ENCODE measurements at places on chromosomes 11 and 22. TPM values are rescaled to one million over a fixed set of nuclear protein-coding genes. Genes with fewer than 3 reads are reported as not detected.

The KRTAP5-9 gene
- total RNA-seq, result not detected

DNA sequence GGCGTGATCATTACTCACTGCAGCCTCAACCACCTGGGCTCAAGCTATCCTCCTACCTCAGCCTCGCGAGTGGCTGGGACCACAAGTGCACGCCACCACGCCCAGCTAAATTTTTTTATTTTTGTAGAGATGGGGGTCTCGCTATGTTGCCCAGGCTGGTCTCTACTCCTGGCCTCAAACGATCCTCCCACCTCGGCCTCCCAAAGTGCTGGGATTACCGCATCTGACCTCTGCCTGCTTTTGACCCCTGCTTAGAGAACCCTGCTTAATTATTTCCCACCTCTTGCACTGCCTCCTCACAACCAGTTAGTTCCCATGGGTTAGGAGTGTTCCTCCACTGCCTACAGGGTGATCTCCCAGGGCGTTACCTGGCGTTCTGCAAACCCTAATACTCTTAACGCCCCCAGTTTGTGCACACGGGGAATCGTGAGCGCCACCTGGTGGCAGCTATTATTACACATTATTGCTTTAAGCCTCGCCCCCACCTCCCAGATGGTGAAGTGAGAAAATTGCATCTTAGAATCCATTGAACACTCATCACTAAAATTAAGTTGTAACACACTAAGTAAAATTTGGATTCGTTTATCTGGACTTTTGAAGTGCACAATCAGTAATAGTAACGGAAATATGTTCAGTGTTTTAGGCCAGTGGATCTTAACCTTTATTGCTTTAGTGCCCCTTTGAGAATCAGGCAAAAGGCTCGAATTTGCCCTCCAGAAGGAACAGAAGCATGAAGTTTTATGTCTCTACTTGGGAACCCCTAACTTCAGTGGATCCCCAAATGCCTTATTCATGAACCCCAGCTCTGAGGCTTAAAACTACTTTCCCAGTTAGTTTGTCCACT lies 61.4 kb upstream of the ASPHD2 start:
- H3K4me3 ChIP-seq, result no peak overlapping the region
- H3K27me3 ChIP-seq, result peaks cover 20% of the 10 kb centered on the region

DNA sequence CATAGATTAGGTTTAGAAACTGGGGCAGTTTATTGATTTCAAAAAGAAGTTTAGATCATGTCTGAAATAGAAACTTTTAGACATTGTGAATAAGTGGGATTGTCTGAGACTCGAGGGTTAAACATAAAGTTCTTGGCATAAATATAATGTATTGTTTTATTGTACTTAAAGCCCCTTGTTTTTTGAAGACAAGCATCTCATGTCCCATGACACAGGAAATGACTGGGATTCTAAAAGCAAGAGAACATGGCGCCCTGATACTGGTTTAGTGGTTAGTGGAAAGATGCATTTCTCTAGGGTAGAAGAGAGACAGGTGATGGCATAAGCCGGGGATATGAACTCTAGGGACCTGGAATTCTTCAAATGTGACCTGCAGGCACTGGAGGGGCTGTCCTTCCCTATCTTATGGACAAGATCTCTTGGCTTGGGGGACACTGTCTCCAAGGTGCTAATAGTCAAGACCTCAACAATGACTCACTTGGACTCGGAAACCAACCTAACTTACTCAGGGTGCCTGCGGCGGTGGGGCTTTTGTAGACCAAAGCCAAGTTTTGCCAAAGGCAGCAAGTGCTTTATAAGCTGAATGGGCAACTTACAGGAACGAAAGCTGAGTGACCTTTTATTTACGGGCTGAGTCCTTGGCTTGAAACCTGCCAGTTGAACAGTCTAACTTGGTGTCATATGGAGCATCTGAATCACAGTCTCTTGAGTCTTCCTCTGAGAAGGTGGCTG lies 48.2 kb downstream of the UBASH3B start:
- no peak overlapping the region for H3K27ac ChIP-seq
- H3K4me3 ChIP-seq, result no peak overlapping the region
- DNase-seq, result no peak
- no peaks in the 10 kb centered on the region for H3K4me1 ChIP-seq
- H3K27me3 ChIP-seq, result no peaks in the 10 kb centered on the region

DNA sequence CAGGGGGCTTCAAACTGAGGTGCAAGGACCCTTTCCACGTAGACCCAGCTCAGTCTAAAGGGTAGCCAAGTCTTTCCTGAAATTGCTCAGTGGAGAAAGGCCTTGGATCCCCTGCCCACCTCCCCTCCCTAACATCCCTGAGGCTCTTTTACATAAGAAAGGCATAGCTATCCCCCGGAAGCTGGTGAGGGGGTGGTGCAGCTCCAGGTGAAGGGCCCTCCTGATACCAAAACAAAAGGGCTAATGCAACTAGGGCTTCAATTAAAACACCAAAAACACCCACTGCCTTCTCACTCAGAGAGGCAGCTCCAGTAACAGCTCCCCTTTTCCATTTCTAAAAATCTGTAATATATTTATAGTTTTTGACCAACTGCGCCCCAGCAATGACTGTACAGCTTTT lies 5.8 kb downstream of the SHANK2 start:
- peak; percentile 20 for DNase-seq
- H3K4me1 ChIP-seq, result peaks cover 10% of the 10 kb centered on the region
- no peaks in the 10 kb centered on the region for H3K36me3 ChIP-seq

The GALNT18 gene
- total RNA-seq, result 26.0 TPM

The CLCF1 gene
- total RNA-seq, result 3.8 TPM

- H3K4me1 ChIP-seq, result peaks cover 11% of the 10 kb centered on the region
- H3K36me3 ChIP-seq, result no peaks in the 10 kb centered on the region
- H3K27ac ChIP-seq, result no peak overlapping the region
- H3K27me3 ChIP-seq, result no peaks in the 10 kb centered on the region
- no peak overlapping the region for H3K4me3 ChIP-seq
These were observed 11.1 kb downstream of the APOL5 start for GRCh38 chr22:35728639-35729308.

The OR4A16 gene
- not detected for total RNA-seq

GRCh38 chr11:73648571-73649046 lies 2.2 kb downstream of the PLEKHB1 start:
- H3K36me3 ChIP-seq, result no peaks in the 10 kb centered on the region
- peaks cover 14% of the 10 kb centered on the region for H3K27me3 ChIP-seq
- H3K4me3 ChIP-seq, result no peak overlapping the region
- no peak overlapping the region for H3K27ac ChIP-seq

- DNase-seq, result no peak
- no peaks in the 10 kb centered on the region for H3K4me1 ChIP-seq
- no peaks in the 10 kb centered on the region for H3K36me3 ChIP-seq
- no peaks in the 10 kb centered on the region for H3K27me3 ChIP-seq
- no peak overlapping the region for H3K27ac ChIP-seq
These were observed 1503.9 kb upstream of the TENM4 start for GRCh38 chr11:80944758-80945157.

The ENTHD1 gene
- not detected for total RNA-seq

DNA sequence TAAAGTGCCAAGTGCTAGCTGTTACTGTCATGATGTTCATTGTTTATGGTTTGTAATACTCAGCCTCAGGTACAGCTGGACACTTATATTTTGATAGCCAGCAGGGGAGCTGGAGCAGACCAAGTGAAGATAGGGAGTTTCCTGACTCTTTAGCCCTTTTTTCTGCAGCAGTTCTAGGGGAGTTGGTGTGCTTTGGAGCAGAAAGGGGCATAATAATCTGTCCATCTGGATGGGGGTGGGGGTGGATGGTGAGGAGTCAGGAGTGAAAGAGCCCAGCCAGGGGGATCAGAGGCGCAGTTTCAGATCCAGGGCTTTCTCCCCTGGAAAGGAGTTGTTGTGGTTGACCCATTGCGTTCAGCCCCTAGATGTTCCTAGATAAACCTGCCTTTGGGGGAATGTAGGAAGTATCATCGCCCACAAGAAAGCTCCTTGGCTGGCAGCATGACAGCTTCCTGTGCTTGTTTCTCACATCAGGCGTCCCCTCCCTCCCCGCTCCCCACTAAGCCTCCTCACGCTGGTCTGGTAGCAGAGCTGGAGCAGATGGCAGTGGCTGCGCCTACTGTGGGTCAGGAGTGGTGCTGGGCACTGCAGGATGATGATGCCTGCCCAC lies 41.9 kb downstream of the MED15 start:
- H3K4me3 ChIP-seq, result no peak overlapping the region
- peak overlapping the region; percentile 87 for H3K27ac ChIP-seq
- H3K36me3 ChIP-seq, result peaks cover 29% of the 10 kb centered on the region
- no peak for DNase-seq
- no peaks in the 10 kb centered on the region for H3K27me3 ChIP-seq
- peaks cover 50% of the 10 kb centered on the region for H3K4me1 ChIP-seq

DNA sequence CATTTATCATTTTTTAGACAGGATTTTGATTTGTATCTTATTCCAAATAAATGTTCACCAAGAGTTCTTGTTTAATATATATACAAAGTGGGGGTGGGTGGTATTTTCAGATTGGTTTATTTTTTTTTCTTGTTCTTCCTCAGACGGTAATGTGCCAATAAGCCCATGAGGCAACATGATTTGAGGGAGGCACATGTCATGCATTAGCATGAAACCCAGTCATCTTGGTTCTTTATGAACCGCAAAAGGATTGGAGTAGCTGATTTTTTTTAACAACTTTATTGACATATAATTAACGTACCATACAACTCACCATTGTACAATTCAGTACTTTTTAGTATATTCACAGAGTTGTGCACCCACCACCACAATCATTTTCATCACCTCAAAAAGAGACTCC lies 2.7 kb downstream of the BCL2L13 start:
- no peaks in the 10 kb centered on the region for H3K36me3 ChIP-seq
- H3K4me1 ChIP-seq, result peaks cover 25% of the 10 kb centered on the region
- H3K4me3 ChIP-seq, result no peak overlapping the region
- no peak overlapping the region for H3K27ac ChIP-seq

GRCh38 chr11:75562048-75562835 lies at the start of gene SERPINH1:
Gene SERPINH1, plus strand, starts transcription at chr11:75562253. Its CDS starts 4,097 bp downstream, at chr11:75566350.
- H3K4me3 ChIP-seq, result peak within 1 kb of the TSS; percentile 73
- peaks cover 10% of the 10 kb centered on the region for H3K36me3 ChIP-seq
- peak within 1 kb of the TSS; percentile 96 for H3K27ac ChIP-seq
- peak; percentile 93 for DNase-seq

- no peak overlapping the region for H3K4me3 ChIP-seq
- H3K27ac ChIP-seq, result peak overlapping the region; percentile 34
- peaks cover 10% of the 10 kb centered on the region for H3K36me3 ChIP-seq
- H3K4me1 ChIP-seq, result peaks cover 5% of the 10 kb centered on the region
These were observed 27.8 kb upstream of the FADD start for GRCh38 chr11:70175236-70175698.

- H3K27ac ChIP-seq, result no peak overlapping the region
- no peak for DNase-seq
- no peaks in the 10 kb centered on the region for H3K36me3 ChIP-seq
- H3K4me3 ChIP-seq, result no peak overlapping the region
- peaks cover 12% of the 10 kb centered on the region for H3K4me1 ChIP-seq
- peaks cover 79% of the 10 kb centered on the region for H3K27me3 ChIP-seq
These were observed 1.5 kb downstream of the SYN3 start for GRCh38 chr22:33056690-33057089.

The GUCY1A2 gene
- total RNA-seq, result 1.1 TPM

GRCh38 chr22:37472418-37473006 lies 13.7 kb downstream of the MFNG start:
- H3K27me3 ChIP-seq, result peaks cover 52% of the 10 kb centered on the region
- H3K36me3 ChIP-seq, result peaks cover 2% of the 10 kb centered on the region
- no peak for DNase-seq
- H3K4me1 ChIP-seq, result no peaks in the 10 kb centered on the region
- H3K27ac ChIP-seq, result no peak overlapping the region
- H3K4me3 ChIP-seq, result no peak overlapping the region

The RAB36 gene
- total RNA-seq, result 3.1 TPM

The RASSF10 gene
- 22.0 TPM for total RNA-seq

The PAFAH1B2 gene
- 67.5 TPM for total RNA-seq

The SFI1 gene
- 128 TPM for total RNA-seq

The ZNF214 gene
- total RNA-seq, result 3.5 TPM

The ALDH3B1 gene
- 6.4 TPM for total RNA-seq

GRCh38 chr11:16136792-16137390 lies 219.5 kb downstream of the SOX6 start:
- no peak overlapping the region for H3K27ac ChIP-seq
- no peak overlapping the region for H3K4me3 ChIP-seq
- H3K4me1 ChIP-seq, result no peaks in the 10 kb centered on the region
- no peaks in the 10 kb centered on the region for H3K27me3 ChIP-seq
- H3K36me3 ChIP-seq, result no peaks in the 10 kb centered on the region

GRCh38 chr22:19843107-19843856 lies 11.4 kb downstream of the GNB1L start:
- H3K36me3 ChIP-seq, result no peaks in the 10 kb centered on the region
- peaks cover 45% of the 10 kb centered on the region for H3K4me1 ChIP-seq
- H3K4me3 ChIP-seq, result no peak overlapping the region

The ADSL gene
- total RNA-seq, result 51.7 TPM

GRCh38 chr22:28497188-28497587 lies 182.5 kb downstream of the TTC28 start:
- H3K27me3 ChIP-seq, result no peaks in the 10 kb centered on the region
- no peaks in the 10 kb centered on the region for H3K4me1 ChIP-seq
- no peak overlapping the region for H3K27ac ChIP-seq
- no peak for DNase-seq

The PGA4 gene
- total RNA-seq, result not detected

- DNase-seq, result no peak
- no peak overlapping the region for H3K27ac ChIP-seq
- H3K4me1 ChIP-seq, result no peaks in the 10 kb centered on the region
These were observed 14.6 kb downstream of the IL10RA start for GRCh38 chr11:118000850-118001228.

The PAMR1 gene
- total RNA-seq, result 15.4 TPM

The OR10A2 gene
- total RNA-seq, result not detected

DNA sequence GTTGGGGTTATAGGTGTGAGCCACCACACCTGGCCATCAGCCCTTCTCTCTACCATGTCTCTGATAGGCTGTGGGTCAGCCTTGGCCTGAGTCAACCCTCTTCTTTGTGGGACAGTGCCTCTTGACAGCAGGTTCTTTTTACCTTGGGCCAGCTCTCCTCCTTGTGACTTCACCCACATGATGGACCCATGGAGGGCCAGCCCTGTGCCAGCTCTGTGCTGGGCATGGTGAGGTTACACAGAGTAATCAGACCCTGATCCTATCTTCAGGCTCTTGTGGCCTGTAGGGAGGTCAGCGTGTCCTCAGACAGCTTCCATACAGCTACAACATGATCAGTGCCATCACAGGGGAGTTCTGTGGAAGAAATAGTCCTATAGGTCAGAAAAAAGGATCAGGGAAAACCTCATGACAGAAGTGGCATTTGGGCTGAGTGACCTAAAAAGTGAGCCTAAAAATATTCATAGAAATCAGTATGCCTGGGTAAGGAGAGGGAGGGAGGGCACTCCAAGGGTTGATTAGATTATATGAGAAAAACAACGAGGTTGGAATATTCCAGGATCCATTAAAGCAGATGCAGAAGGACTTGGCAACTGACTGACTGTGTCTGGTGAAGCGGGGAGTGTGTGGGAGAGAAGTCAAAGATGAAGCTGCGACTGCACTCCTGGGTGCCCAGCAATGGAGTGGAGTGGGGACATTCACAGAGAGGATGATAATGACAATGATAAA lies 17.1 kb downstream of the OTOG start:
- no peak overlapping the region for H3K27ac ChIP-seq
- H3K27me3 ChIP-seq, result peaks cover 8% of the 10 kb centered on the region
- DNase-seq, result no peak
- no peak overlapping the region for H3K4me3 ChIP-seq
- no peaks in the 10 kb centered on the region for H3K4me1 ChIP-seq

The HTR3A gene
- not detected for total RNA-seq

- no peak for DNase-seq
- H3K4me1 ChIP-seq, result no peaks in the 10 kb centered on the region
- H3K36me3 ChIP-seq, result no peaks in the 10 kb centered on the region
- H3K4me3 ChIP-seq, result no peak overlapping the region
- no peak overlapping the region for H3K27ac ChIP-seq
- no peaks in the 10 kb centered on the region for H3K27me3 ChIP-seq
These were observed 90.0 kb upstream of the LINC01488 start for GRCh38 chr11:69391192-69392103.

- no peak for DNase-seq
- H3K27ac ChIP-seq, result no peak overlapping the region
- no peaks in the 10 kb centered on the region for H3K27me3 ChIP-seq
- H3K36me3 ChIP-seq, result peaks cover 14% of the 10 kb centered on the region
- no peak overlapping the region for H3K4me3 ChIP-seq
These were observed 68.2 kb downstream of the SYT13 start for GRCh38 chr11:45217991-45218390.

All from suprapubic skin (tissue), 4 donors.